ENCODE measurements at places on chromosomes 12 and 14.

GRCh38 chr12:133235401-133236112 is at the start of gene ANHX:
ANHX (minus strand) TSS chr12:133235877; CDS start chr12:133234356, 1,521 bp downstream.
- no peak for DNase-seq

DNA sequence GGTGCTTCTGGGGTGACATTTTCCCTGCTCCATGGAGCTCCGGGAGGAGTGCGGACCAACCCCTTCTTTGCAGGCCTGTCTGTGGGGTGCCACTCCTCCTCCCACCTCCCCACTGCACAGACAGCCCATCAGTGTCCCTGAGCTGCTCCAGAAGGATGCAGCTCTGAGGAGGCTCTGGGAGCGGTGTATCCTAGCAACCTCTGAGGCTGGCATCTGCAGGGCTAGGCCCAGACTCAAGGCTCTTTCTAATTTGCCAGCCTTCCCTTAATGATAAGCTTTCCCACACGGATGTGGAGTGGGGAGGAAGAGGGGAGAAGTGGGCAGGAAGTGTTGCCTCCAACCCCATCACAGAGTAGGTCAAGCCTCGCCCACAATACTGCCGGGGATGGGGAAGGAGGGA is 59.7 kb downstream of the CALM1 start:
- no peak for DNase-seq

DNA sequence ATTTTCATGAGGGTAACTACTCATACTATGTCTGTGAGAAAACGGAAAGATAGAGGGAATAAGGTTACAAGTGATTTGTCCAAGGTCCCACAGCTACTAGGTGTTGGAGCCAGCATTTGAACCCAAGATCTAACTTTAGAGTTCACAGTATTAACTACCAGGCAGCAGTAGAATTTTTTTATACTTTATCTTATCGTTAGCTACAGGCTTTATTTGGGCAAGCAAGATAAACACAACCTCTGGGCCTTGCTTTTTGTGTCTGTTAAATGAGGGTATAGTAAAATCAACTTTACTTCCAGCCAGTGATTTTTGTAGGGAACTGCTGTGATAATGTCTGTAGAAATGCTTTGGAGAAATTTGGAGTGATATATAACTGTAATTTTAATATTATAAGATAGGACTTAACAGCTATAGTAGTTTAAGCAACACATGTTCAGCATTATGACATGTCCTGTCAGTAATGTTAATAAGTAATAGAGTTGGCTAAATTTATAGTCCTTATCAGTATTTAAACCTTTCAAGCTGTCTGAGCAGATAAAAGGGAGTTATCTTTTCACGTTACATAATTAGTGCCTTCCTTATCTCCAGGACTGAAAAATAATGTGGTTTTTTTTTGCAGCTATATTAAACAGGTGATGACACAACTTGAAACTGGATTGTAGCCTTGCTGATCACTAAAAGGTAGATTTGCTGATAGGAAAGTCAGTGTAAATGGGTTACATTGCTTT is 12.8 kb downstream of the LEMD3 start:
- DNase-seq = no peak

DNA sequence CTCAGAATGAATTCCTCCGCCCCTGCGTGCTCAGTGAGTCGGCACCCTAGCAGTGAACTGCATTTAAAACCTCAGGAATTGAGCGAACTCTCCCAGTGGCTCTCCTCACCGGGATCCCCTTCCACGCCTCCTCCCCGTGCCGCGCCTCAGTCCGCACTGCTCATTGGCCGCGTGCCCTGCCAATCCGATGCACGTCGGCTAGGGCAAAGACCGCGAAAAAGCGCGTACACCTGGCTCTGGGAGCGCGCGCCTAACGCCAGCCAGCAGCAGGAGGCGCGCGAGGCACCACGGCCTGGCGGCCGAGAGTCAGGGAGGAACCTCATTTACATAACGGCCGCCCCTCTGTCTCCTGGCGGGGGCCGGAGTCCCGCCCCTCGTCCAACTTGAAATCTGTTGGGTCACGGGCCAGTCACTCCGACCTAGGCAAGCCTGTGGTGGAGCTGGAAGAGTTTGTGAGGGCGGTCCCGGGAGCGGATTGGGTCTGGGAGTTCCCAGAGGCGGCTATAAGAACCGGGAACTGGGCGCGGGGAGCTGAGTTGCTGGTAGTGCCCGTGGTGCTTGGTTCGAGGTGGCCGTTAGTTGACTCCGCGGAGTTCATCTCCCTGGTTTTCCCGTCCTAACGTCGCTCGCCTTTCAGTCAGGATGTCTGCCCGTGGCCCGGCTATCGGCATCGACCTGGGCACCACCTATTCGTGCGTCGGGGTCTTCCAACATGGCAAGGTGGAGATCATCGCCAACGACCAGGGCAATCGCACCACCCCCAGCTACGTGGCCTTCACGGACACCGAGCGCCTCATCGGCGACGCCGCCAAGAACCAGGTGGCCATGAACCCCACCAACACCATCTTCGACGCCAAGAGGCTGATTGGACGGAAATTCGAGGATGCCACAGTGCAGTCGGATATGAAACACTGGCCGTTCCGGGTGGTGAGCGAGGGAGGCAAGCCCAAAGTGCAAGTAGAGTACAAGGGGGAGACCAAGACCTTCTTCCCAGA is at the start of gene HSPA2:
Gene HSPA2 (plus strand): TSS at position 534 of the 995 bp plus-strand sequence. CDS start 109 bp downstream, at position 643.
- peak; percentile 96 for DNase-seq

GRCh38 chr12:20282401-20282800 is 85.9 kb upstream of the PDE3A start:
- no peak for DNase-seq

- no peak for DNase-seq
Observed at GRCh38 chr14:74583689-74584434, 28.2 kb downstream of the LTBP2 start.

GRCh38 chr14:104584557-104584956 is 5.0 kb downstream of the C14orf180 start:
- DNase-seq = no peak

DNA sequence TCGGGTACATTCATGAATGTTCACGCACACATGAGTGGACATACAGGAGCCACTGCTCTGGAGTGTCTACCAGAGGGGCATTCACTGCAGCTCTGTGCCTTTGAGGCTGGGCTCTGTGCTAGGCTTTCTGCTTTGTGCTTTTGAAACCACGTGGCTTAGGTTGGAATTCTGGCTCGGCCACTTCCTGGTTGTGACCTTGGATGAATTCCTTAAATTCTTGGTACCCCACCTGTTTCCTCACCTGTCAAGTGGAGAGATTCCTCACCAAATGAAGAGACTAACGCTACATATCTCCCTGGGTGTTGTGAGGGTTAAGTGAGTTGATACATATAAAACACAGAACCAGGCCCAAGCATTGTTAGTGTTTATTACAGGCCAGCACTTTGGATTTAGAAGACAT is 842.8 kb downstream of the VRK1 start:
- no peak for DNase-seq

GRCh38 chr12:118098401-118098800 is 5.4 kb downstream of the VSIG10 start:
- no peak for DNase-seq

DNA sequence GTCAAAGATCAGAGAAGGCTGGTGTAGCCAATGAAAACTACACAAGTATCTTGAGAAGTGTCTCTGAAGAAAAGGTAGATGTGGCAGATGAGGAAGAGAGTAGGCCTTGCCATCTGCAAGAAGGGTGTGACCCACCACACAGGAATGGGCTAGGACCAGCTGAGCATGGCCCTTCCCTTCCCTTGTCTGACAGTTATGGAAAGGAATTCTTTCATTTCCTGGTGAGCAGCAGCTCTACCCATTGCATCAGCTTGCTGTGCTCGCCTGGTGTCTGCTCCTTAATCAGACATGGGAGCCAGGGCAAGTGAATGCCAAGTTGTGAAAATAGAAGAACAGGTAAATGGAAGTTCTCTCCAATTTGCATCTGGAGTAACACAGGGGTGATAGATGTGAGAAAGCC is 145.2 kb upstream of the KRR1 start:
- peak; percentile 65 for DNase-seq

DNA sequence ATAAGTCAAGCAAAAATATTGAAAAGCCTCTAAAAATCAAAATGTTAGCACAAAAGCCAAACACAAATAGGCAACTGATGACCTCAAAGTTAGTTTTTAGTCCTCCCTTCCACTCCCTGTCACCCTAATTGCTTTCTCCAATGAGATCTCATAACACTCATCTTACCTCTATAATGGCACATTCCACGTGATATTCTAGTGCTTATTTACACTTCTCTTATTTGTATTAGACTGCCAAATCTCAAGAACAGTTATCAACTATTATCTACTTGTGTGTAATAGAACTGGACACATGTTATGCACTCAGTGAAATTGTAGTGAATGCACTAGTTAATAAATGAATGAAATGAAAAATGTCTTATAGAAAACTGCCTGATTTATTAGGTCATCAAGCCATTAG is 55.5 kb upstream of the AVPR1A start:
- DNase-seq = no peak

GRCh38 chr14:64680013-64680713 is 24.1 kb upstream of the PLEKHG3 start:
- DNase-seq = no peak

DNA sequence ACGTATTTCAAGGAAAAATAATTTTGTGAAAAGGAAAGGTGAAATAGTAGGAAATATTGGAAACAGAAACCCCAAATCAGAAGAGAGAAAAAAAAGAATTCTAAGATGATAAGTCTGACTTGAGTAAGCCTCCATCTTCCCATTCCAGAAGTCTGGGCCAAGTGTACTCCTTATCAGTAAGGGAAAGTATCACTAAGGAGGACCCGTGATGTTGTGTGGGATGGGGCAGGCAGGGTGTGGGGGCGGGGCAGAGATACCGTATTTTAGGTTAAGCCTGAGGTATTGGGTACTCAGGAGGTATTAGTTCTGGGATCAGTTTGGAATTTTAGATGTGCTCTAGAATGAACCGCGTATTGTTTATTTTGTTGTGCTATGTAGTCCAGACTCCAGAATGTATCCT is 33.8 kb upstream of the PSMA6 start:
- no peak for DNase-seq

GRCh38 chr14:65476273-65476941 is 63.9 kb downstream of the FUT8 start:
- no peak for DNase-seq

GRCh38 chr12:48414021-48414420 is 58.3 kb upstream of the ANP32D start:
- DNase-seq = no peak

DNA sequence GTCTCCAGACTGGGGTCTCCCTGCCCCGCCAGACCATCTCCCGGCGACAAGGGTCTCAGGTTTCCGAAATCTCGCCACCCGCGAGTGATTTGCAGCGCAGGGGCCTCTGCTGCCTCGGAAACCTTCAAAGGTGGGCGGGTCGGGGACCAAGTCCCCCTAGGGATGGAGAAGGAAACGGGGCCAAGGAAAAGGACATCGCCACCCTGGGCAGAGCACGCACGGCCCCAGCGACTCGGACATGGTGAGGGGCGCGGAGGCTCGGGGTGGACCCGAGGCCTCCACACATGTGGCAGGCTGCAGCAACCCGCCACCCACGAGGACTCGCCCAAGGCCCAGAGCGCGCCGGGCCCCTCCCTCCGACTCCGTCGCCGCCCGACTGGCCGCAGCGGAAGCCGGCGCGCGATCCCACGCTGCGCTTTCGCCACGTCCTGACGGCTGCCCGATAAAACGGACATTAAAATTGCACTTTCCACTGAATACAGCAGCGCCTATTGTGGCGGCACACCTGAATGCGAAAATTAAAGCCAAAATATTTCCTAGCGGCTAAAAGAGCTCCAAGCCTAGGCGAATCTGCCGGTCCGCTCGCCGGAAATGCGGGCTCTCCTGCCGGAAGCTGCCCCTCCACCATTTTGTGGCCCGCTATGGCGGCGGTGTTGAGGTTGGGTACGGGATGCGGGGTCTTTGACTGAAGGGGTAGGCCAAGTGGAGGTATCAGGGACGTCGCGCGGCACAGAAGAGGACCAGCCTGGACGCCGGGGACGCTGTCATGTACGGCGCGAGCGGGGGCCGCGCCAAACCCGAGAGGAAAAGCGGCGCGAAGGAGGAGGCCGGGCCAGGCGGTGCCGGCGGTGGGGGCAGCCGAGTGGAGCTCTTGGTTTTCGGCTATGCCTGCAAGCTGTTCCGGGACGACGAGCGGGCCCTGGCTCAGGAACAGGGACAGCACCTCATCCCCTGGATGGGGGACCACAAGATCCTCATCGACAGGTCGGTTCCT is at the start of gene SFSWAP:
Gene SFSWAP (plus strand): TSS at position 627 of the 994 bp plus-strand sequence. CDS start 140 bp downstream, at position 767.
- DNase-seq = peak; percentile 45

GRCh38 chr14:87652278-87652677 is 340.7 kb downstream of the GALC start:
- no peak for DNase-seq
